ENCODE measurements at places on chromosomes 1 and 21.

GRCh38 chr21:31339721-31340120 is 4.3 kb downstream of the TIAM1 start:
- DNase-seq = no peak

GRCh38 chr1:53693339-53693738 is 45.6 kb downstream of the GLIS1 start:
- DNase-seq = no peak

GRCh38 chr1:15900662-15901279 is 53.3 kb downstream of the SPEN start:
- DNase-seq = no peak

DNA sequence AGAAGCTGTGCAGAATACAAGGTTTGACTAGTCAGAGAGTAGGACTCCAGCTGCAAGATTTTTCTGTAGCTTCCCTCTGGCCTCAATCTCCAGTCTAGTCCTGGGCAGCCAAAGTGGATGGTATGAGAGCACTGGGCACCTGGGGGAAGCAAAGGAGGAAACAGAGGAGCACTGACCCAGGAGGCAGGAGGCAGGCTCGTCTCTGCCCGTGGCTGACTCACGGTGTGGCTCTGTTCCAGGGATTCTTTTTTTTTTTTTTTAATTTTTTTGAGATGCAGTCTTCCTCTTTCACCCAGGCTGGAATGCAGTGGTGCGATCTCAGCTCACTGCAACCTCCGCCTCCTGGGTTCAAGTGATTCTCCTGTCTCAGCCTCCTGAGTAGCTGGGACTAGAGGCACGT is 4.1 kb upstream of the NPPB start:
- no peak for DNase-seq

DNA sequence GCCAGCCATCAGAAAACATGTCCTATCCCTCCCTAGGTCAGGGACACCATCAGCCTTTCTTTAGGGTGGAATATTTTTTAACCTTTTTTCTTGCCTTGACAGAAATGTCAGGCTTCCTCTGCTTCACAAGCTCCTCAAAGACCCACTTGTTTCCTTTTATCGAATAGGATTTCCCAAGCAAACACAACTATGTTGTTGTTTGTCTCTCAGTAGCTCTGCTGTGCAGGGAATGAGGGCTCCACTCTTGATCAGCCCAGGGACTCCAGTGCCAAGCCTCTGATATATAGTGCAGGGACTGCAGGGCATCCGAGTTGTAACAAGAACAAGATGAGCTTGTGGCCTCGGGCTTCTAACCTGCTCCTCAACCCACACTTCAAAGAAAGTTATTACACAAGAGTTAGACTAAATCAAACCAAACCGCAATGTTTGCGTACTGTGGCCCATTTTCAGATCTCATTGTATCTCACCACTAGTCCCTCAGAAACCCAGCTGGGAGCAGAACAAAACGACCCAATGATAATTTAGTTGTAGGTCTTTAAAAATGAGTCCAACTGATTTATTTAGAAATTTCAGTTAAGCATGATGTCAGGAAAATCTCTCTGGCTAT is 108.1 kb downstream of the ATG4C start:
- DNase-seq = no peak

Data from stimulated activated CD8-positive, alpha-beta memory T cell treated with anti-CD3 and anti-CD28 coated beads, Interleukin-2, amount 100 ng/mL, for 1 hour (primary cell).